ENCODE measurements at places on chromosomes 1 and 21. TPM values are rescaled to one million over a fixed set of nuclear protein-coding genes. Genes with fewer than 3 reads are reported as not detected.

GRCh38 chr1:48683839-48684238 lies 92.9 kb downstream of the BEND5 start:
- DNase-seq: no peak

DNA sequence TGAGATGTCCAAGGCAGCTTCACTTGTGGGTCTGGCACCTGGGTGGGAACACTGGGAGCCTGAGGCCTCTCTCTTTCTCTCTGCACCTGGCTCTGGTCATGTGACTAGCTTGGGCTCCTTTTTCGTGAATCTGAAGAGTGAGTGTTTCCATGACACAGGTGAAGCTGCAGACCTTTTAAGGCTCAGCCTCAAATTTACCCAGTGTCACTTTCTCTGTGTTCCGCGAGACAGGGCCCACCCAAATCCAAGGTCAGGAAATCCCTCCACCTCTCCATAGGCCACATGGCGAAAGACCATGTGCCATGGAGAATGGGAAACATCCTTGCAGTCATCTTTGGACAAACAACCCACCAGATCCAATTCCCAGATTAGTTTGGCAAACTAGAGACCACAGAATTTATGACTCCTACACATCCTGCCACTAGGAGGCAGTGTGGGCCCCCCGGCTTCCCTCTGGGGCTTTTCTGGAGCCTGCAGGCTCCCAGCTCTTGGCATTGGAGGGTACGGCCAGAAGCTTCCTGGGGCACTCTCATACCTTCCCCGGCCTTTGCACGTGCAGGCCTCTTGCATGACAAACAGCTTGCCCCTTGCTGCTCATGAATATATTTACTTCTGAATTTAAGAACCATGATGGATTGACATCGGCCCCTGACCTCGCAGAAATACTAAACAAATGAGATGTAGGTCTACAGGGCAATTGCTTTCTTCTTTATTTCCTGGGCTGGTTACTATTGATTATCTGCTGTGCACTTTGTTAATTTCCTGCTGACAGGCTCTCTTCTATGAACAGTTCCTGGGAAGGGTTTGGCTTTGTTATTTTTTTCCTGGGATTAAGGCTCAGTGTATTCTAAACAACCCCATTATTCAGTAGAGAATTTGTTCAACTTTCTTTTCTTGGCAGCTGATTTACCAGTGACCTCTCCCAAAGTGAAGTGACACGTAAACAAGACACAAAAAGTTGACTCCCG lies 180.7 kb downstream of the KAZN start:
- DNase-seq: peak; percentile 4

DNA sequence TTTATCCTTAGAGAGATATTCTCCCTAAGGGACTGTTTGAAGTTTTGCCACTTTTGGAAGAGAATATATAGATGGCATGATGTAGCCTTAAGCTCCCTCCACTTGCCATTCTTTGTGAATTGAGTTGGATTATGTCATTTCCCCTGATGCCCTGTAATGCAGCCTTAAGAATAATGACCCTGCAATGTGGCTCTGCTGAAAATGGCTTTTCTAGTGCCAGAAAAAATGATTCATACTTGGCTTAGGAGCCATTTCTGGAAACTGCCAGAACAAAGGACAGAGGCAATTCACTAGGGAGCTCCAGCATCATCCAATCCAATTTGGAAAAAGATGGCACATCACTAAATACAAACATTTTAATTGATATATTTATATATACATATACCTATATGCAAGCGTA lies 265.3 kb downstream of the SPATA17 start:
- no peak for DNase-seq

The SEC16B gene
- 1.6 TPM for total RNA-seq

The SYF2 gene
- 28.9 TPM for total RNA-seq

DNA sequence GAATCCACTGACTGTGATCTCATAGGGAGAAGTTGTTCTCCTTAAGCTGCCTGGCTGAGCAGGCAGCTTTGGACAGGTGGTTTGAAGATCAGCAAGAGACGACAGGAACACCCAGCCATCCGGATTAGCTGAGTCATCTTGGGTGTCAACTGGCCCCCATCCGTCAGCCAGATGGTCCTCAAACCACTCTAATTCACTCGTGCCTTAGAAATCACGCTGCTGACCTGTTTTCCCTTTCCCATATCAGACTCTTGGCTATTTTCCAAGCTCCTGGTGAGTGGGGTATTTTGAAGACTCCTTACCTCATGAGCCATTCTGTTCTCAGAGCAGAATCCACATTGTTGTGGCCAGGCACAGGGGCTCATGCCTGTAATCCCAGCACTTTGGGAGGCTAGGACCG lies 149.1 kb upstream of the L1TD1 start:
- DNase-seq: no peak

The HSF2BP gene
- 2.6 TPM for total RNA-seq

The GPR153 gene
- 5.2 TPM for total RNA-seq

The PGBD2 gene
- 7.8 TPM for total RNA-seq

GRCh38 chr1:119966020-119966419 lies 69.7 kb upstream of the ADAM30 start:
- no peak for DNase-seq

GRCh38 chr1:156493154-156493631 lies 7.4 kb downstream of the MEF2D start:
- no peak for DNase-seq

The CA14 gene
- total RNA-seq: not detected

GRCh38 chr1:116390195-116390594 lies 17.2 kb downstream of the ATP1A1 start:
- no peak for DNase-seq

The ARHGEF16 gene
- total RNA-seq: 0.97 TPM

GRCh38 chr1:167795810-167796740 lies 74.3 kb downstream of the MPZL1 start:
- no peak for DNase-seq

- no peak for DNase-seq
Observed at GRCh38 chr1:248837045-248837780, 811 bp upstream of the ZNF672 start.

GRCh38 chr21:39452207-39452969 lies 618 bp downstream of the SH3BGR start:
- DNase-seq: peak; percentile 26

All from fibroblast of villous mesenchyme (primary cell).